A673 (cell line): ENCODE measurements at places on chromosomes 6 and 20.

GRCh38 chr20:34573541-34574300 lies 15.2 kb downstream of the MAP1LC3A start:
- H3K27me3 ChIP-seq = no peaks in the 10 kb centered on the region
- no peak overlapping the region for H3K4me3 ChIP-seq
- no peaks in the 10 kb centered on the region for H3K4me1 ChIP-seq
- no peak for DNase-seq
- no peak overlapping the region for H3K27ac ChIP-seq

DNA sequence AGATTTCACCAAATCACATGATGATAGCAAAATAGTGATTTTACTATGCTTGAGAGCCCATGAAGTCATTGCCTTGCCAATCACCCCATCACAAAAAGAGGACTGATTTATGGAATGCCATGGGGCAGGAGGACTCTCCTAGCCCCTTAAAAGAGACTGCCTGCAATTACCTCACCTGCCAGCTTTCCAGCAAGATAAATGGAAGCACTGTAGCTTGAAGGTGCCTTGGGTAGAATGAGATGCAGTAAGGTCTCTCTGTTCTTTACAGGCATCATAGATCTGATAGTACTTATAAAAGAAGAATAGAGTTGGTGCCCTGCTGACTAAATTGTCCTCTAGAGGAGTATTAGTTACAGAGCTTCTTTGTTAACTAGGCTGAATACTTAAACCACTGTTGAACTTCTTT lies 242.3 kb downstream of the TMEM242 start:
- H3K4me3 ChIP-seq = no peak overlapping the region
- H3K27me3 ChIP-seq = no peaks in the 10 kb centered on the region
- no peak overlapping the region for H3K27ac ChIP-seq
- H3K36me3 ChIP-seq = no peaks in the 10 kb centered on the region
- DNase-seq = peak; percentile 32
- H3K4me1 ChIP-seq = peaks cover 12% of the 10 kb centered on the region

GRCh38 chr20:56925831-56926170 lies 296.7 kb downstream of the TFAP2C start:
- no peaks in the 10 kb centered on the region for H3K36me3 ChIP-seq
- H3K4me3 ChIP-seq = no peak overlapping the region
- no peak for DNase-seq
- no peaks in the 10 kb centered on the region for H3K4me1 ChIP-seq
- peaks cover 77% of the 10 kb centered on the region for H3K27me3 ChIP-seq

GRCh38 chr20:25341716-25342680 lies 48.6 kb downstream of the ABHD12 start:
- no peaks in the 10 kb centered on the region for H3K36me3 ChIP-seq
- H3K4me1 ChIP-seq = no peaks in the 10 kb centered on the region
- DNase-seq = no peak
- H3K4me3 ChIP-seq = no peak overlapping the region
- no peak overlapping the region for H3K27ac ChIP-seq

DNA sequence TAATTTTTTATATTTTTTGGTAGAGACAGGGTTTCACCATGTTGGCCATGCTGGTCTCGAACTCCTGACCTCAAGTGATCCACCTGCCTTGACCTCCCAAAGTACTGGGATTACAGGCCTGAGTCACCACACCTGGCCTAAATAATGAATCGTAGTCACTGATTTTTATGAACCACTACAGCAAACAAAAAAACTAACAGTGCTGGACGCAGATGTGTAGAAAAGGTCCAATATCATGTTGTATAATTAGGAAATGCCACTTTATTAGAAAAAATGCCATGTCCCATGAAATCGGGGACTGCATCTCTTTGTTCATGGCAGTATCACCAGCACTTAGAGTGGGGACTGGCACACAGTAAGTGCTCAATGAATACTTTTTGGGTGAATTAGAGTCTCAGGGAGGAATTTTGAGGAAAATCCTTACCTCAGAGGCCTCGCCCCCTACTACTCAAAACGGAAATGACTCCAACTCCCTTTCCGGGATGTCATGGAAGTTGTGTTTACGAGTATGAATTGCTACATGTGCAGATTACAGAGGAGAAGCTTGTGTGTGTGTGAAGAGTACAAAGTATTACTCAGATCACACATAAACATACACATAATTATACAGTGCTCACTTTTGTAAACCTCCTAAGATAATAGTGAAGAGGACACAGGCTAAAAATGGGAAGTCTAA lies 43.6 kb upstream of the FAM50B start:
- no peaks in the 10 kb centered on the region for H3K27me3 ChIP-seq
- DNase-seq = peak; percentile 48
- H3K27ac ChIP-seq = no peak overlapping the region
- H3K4me1 ChIP-seq = peaks cover 8% of the 10 kb centered on the region

DNA sequence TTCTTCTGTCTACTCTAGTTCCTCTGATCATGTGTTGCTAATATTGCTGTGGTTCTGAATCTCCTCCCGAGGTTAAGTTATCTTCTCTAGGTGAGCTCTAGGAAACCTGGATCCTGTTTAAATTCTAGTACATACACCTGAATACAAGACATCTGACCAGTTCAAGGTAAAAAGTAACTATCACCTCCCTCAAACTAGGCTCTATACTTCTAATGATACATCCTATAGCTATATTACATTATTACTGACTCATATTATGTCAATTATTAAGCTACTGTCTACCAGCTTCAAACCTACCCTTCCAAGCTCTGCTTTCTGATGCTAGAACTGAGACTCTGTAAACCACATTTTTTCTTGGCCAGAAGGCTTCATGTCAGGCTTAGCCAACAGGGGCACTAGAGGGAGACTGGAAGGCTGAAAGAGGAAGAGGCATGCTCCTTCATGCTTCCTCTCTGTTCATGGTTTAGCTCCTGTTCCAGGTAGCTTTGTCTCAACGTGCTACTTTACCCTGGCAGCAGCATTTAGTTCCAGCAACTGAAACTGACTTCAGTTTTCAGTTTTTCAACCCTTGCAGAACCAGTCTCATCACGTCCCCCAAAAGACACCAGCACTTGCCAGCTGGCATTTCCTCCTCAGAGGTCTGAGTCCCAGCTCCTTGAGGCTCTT lies 148.4 kb upstream of the TOP1 start:
- H3K27ac ChIP-seq = no peak overlapping the region
- H3K27me3 ChIP-seq = peaks cover 4% of the 10 kb centered on the region
- no peaks in the 10 kb centered on the region for H3K4me1 ChIP-seq
- no peak for DNase-seq

- H3K27me3 ChIP-seq = no peaks in the 10 kb centered on the region
- no peak overlapping the region for H3K27ac ChIP-seq
- DNase-seq = no peak
- no peak overlapping the region for H3K4me3 ChIP-seq
- H3K36me3 ChIP-seq = no peaks in the 10 kb centered on the region
Observed at GRCh38 chr20:13348311-13349234, 127.5 kb downstream of the ISM1 start.

GRCh38 chr6:40918040-40918651 lies 120.9 kb downstream of the UNC5CL start:
- no peak for DNase-seq
- no peaks in the 10 kb centered on the region for H3K4me1 ChIP-seq
- no peaks in the 10 kb centered on the region for H3K36me3 ChIP-seq
- no peak overlapping the region for H3K27ac ChIP-seq

- H3K4me3 ChIP-seq = no peak overlapping the region
- H3K4me1 ChIP-seq = peaks cover 14% of the 10 kb centered on the region
- H3K27me3 ChIP-seq = no peaks in the 10 kb centered on the region
- H3K36me3 ChIP-seq = no peaks in the 10 kb centered on the region
- peak; percentile 95 for DNase-seq
Observed at GRCh38 chr6:118249680-118250079, 298.4 kb upstream of the PLN start.

GRCh38 chr6:114135363-114135971 lies 164.5 kb upstream of the HDAC2 start:
- no peaks in the 10 kb centered on the region for H3K4me1 ChIP-seq
- H3K4me3 ChIP-seq = no peak overlapping the region
- H3K27me3 ChIP-seq = peaks cover 5% of the 10 kb centered on the region
- no peaks in the 10 kb centered on the region for H3K36me3 ChIP-seq

DNA sequence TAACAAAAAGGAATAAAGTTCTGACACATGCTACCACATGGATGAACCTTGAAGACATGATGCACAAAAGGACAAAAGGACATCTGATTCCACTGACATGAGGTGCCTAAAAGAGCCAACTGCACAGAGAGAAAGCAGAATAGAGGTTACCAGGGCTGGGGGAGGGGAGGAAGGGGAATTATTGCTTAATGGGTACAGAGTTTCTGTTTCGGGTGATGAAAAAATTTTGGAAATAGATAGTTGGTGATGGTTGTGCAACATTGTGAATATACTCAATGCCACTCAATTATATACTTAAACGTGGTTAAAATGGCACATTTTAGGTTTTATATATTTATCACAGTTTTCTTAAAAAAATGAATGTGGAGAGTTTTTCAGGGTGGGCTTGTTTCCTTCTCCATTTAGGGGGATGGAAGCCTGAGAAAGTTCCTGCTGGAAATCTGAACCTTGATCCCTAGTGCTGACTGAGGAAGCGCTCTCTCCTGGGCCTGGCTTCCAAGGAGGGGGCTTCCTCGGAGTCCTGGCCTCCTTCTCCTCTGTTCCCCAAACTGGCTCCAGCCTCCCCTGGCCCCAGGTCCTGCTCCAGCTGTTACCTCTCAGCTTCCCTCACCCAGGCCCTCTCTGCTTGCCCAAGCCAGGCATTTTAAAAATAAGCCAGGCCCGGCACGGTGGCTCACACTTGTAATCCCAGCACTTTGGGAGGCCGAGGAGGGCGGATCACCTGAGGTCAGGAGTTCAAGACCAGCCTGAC lies 79.2 kb downstream of the NOL4L start:
- H3K4me3 ChIP-seq = no peak overlapping the region
- no peak for DNase-seq
- H3K4me1 ChIP-seq = no peaks in the 10 kb centered on the region
- H3K36me3 ChIP-seq = no peaks in the 10 kb centered on the region
- no peak overlapping the region for H3K27ac ChIP-seq

GRCh38 chr6:5567890-5568289 lies 306.6 kb downstream of the FARS2 start:
- peaks cover 7% of the 10 kb centered on the region for H3K4me1 ChIP-seq
- H3K27ac ChIP-seq = no peak overlapping the region
- no peak overlapping the region for H3K4me3 ChIP-seq
- DNase-seq = no peak

DNA sequence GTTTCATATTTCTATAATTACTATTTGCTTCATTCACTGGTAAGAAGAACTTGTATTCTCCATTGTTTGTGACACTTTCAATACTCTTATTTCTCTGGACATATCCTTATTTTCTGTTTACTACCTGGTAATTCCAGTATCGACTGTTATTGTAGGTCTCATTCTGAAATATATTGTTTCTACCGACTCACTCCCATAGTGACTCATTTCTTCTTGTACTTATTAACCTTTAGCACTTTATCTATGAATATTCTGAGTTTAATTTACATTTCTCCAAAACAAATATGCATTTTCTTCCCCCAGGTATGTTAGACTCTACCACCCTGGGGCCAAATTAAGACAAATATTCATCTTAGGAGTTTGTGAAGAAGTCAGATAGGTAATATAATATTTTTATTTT lies 164.5 kb upstream of the BTBD3 start:
- no peaks in the 10 kb centered on the region for H3K4me1 ChIP-seq
- no peaks in the 10 kb centered on the region for H3K27me3 ChIP-seq
- no peak overlapping the region for H3K27ac ChIP-seq
- H3K36me3 ChIP-seq = no peaks in the 10 kb centered on the region
- DNase-seq = no peak

DNA sequence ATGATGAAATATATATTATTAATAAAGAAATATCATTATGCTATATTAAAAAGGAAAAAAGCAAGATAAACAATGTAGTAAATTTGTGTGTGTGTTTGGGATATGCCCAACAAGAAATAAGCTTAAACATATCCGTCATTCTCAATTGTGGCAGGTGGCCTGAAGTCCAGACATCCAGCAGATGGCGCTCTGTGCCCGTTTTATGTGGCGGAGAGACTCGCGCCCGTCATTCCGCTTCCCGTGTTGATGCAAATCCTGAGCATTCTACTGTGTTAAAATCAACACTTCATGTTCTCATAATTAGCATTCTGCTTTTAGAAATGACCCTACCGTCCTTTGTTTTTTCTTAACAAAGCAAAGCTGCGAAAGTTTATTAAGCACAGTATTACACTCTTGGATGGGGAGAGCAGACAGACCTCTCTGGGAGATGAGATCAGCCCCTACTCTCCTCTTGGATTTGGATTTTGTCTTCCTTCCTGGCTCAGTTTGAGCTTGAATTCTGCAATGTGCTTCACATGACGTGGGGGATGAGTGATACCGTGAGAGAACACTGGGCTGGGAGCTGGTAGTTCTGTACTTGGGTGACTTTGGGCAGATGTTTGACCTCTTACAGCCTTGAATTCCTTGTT lies 125.8 kb downstream of the MCHR2 start:
- no peaks in the 10 kb centered on the region for H3K4me1 ChIP-seq
- H3K27ac ChIP-seq = no peak overlapping the region
- H3K36me3 ChIP-seq = no peaks in the 10 kb centered on the region
- H3K27me3 ChIP-seq = no peaks in the 10 kb centered on the region
- DNase-seq = peak; percentile 80

DNA sequence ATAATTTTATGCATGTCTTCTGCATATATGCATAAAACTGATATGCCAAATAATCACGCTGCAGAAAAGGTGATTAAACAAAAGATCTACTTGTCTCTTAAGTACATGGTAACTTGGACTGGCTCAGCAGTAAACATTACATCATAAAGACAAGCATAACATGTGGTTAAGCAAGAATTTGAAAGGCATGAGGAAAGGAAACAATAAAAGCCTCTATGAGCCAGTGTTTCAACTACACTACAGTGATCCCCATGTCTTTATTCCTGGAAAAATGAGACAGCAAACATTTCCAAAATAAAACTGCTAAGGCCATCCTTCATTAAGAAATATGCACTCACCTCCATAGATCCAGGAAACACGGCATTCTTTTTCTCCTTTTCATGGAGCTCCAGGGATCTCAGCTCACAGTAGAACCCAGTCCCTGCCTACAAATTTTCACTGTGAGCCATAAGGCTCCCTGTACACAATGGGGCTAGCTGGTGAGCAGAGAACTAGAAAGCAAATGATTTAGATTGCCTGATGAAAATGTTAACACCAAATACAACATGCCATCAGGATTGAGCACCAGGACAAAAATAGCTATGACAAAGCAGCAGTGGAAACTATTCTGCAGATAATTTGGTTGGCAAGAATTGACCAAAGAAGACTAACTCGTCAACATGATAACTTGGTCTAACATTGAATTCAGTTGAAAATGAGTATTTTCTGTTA lies 156.1 kb downstream of the COL21A1 start:
- no peak overlapping the region for H3K4me3 ChIP-seq
- DNase-seq = peak; percentile 71
- no peaks in the 10 kb centered on the region for H3K27me3 ChIP-seq
- H3K4me1 ChIP-seq = peaks cover 15% of the 10 kb centered on the region
- H3K36me3 ChIP-seq = peaks cover 24% of the 10 kb centered on the region
- H3K27ac ChIP-seq = peak overlapping the region; percentile 77

DNA sequence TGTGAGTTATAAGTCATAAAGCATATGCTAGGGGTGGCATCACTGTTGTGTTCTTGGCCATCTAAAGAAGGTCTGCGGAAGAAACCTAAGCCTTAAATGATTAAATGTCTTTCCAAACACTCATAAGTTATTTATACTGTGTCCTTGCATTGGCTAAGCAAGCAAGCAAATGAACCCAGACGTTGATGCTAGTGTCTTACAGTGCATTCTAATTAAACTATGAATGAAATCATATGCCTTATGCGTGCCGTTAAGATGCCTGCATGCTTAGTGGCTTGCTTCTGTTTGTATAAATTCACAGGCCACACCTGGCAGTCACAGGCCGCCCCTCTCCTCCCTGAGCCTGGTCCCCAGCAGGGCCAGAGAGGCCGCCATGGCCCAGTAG lies 49.9 kb downstream of the RIN2 start:
- no peaks in the 10 kb centered on the region for H3K27me3 ChIP-seq
- no peak overlapping the region for H3K27ac ChIP-seq
- DNase-seq = no peak
- peaks cover 40% of the 10 kb centered on the region for H3K4me1 ChIP-seq
